Small intestine (tissue), 16 donors: ENCODE measurements at places on chromosomes 13 and 19. TPM values are rescaled to one million over a fixed set of nuclear protein-coding genes. Genes with fewer than 3 reads are reported as not detected.

The HSH2D gene
- polyA plus RNA-seq = 14.8 TPM

The PSG11 gene
- not detected for polyA plus RNA-seq

DNA sequence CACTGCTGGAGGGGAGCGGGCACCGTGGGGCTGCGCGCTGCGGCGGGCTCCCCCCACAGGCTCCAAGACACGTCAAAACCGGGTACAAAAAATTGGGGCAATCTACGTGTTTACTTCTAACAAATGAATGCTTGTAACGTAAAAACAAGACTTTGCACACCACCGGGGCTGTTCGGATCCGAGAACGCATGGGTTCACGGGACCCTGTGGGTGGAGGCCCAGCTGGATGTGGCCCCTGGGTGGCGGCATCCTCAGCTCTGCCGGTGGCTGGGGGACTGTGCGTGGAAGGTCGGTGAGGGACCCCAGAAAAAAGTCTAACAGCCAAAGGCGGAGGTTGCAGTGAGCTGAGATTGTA lies 10.3 kb upstream of the SLC7A10 start:
- no peak for DNase-seq
- no peaks in the 10 kb centered on the region for H3K36me3 ChIP-seq
- H3K4me3 ChIP-seq = no peak overlapping the region
- H3K27me3 ChIP-seq = no peaks in the 10 kb centered on the region

GRCh38 chr19:50202386-50202785 lies 1.0 kb upstream of the MYH14 start:
- peaks cover 7% of the 10 kb centered on the region for H3K27me3 ChIP-seq
- no peak for DNase-seq
- H3K4me3 ChIP-seq = no peak overlapping the region
- no peak overlapping the region for H3K27ac ChIP-seq
- H3K4me1 ChIP-seq = peaks cover 2% of the 10 kb centered on the region

- no peak overlapping the region for H3K4me3 ChIP-seq
- no peak overlapping the region for H3K27ac ChIP-seq
- H3K36me3 ChIP-seq = no peaks in the 10 kb centered on the region
- DNase-seq = no peak
- H3K27me3 ChIP-seq = no peaks in the 10 kb centered on the region
These were observed 143.9 kb upstream of the TSC22D1 start for GRCh38 chr13:44719857-44720671.

DNA sequence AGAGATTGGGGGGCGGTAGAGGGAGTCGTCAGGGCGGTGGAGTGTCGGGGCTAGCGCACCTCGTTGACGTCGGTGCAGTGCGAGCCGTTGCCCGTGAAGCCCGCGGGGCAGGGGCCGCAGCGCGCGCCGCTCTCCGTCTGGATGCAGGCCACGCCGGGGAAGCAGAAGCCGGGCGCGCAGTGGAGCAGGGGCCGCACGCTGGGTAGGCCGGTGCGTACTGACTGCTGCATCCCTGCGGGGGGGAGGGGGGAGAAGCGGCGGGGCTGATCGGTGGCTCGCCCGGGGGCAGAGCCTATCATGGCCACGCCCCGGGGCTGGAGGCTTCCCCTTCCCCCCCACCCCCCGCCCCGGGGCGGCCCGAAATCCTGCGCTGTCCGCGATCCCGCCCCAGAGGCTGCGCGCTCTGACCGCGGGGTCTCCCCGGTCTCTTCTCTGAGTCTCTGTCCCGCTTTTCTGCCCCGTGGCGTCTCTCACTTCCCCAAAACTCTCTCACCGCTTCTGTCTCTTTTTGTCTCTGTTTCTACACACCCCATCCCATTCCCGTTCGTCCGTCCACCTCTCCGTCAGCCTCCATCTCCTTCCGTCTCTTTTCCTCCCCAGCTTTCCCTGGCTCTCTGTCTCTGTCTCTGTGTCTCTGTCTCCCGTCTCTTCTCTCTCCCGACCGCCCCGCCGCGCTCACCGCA lies 1.1 kb downstream of the COMP start:
- DNase-seq = peak; percentile 39
- peaks cover 84% of the 10 kb centered on the region for H3K27me3 ChIP-seq
- H3K4me3 ChIP-seq = no peak overlapping the region
- no peak overlapping the region for H3K27ac ChIP-seq
- no peaks in the 10 kb centered on the region for H3K36me3 ChIP-seq

DNA sequence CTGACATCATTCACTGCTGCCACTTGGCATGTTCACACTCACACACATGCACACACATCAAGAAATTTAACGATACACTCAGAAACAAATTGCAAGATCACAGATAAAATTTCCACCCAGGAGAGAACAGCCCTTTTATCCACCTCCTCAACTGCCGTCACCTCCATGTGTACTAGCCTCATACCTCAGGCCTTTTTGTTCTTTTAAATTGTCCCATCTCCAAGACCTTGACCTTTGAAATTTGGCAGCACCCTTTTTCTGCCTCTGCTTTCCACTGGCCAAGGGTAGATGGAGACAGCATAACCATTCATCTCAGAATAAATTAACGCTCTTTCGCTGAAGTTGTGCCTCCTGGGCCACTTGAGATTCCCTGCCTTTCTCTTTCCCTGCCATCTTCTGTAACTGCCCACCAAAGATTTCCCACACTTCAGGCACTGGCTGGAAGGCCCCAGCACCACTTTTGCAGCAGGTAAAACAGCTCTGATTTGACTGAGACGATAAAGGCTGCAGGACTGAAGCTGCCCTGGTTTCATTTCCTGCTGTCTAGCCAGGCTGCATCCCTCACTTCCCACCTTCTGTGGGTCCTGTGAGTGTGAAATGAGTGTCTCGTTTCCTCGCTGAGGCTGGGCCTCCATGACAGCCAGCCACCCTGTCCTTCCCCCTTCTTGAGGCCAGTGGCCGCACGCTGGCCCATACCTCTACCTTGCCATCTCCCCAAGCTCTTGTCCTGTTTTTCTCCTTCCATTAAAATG lies 39.3 kb downstream of the MBNL2 start:
- H3K27ac ChIP-seq = no peak overlapping the region
- H3K4me3 ChIP-seq = no peak overlapping the region
- DNase-seq = no peak
- peaks cover 30% of the 10 kb centered on the region for H3K4me1 ChIP-seq

GRCh38 chr13:85841427-85841826 lies 42.2 kb upstream of the SLITRK6 start:
- no peaks in the 10 kb centered on the region for H3K27me3 ChIP-seq
- no peaks in the 10 kb centered on the region for H3K4me1 ChIP-seq
- H3K36me3 ChIP-seq = no peaks in the 10 kb centered on the region
- no peak overlapping the region for H3K4me3 ChIP-seq
- no peak for DNase-seq
- H3K27ac ChIP-seq = no peak overlapping the region

The WTIP gene
- polyA plus RNA-seq = not detected

The ZNF560 gene
- not detected for polyA plus RNA-seq

- no peaks in the 10 kb centered on the region for H3K4me1 ChIP-seq
- peak; percentile 21 for DNase-seq
- no peak overlapping the region for H3K27ac ChIP-seq
- H3K36me3 ChIP-seq = peaks cover 9% of the 10 kb centered on the region
- no peaks in the 10 kb centered on the region for H3K27me3 ChIP-seq
These were observed 5.2 kb downstream of the SYDE1 start for GRCh38 chr19:15112385-15112784.

DNA sequence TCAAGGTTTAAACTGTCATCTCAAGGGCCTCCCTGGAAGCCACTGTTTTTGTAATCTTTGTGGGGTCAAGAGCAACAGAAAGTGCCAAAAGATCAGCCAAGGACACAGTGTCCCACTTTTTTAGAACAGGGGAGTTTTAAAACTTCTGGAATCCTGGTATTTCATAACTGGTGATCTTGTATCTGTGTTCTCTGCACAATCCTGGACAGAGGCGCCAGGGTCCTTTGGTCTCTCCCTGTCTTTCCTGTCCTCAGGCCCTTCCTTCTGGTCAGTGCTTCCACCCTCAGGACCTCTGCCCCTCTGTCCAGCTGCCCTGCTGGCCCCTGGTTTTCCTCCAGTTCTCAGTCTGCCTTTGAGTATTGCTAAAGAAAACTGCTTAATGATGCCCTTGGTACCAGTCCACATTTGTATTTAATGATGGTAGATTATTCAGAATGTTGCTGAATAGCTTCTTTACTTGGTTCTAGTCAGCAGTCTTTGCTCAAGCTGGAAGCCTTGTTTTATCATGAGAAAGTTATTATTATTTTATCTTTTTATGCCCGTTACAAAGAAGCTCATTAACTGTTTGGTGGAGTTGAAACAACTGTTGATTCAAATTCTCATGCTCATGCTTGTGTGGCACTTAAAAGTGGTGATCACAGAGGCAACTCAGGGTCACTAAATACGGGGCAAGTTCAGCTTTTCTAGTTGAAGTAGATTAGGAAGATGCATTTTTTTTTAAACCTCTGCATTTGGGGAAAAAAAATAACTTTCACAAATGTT lies 47.5 kb downstream of the WASF3 start:
- no peak overlapping the region for H3K27ac ChIP-seq
- no peaks in the 10 kb centered on the region for H3K27me3 ChIP-seq
- no peak overlapping the region for H3K4me3 ChIP-seq
- no peaks in the 10 kb centered on the region for H3K4me1 ChIP-seq

The OVOL3 gene
- polyA plus RNA-seq = not detected
